ENCODE measurements at places on chromosomes 4 and X.

DNA sequence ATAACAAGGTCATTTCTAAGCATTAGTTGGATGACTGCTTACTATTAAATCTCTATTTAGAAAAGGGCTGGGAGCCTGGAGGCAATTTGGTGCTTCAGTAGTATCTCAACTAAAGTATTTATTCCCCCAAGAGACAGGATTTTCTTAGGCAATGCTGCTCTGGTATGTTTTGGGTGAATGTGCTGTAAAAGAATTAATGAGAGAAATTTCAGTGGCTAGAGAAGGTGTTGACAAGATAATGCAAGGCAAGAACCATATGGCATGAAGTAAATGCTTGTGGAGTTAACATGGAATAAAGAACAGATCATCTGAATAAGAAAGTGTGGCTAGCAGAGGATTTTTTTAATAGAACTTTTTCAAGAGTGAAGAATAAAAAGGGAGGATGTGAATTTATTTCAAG, 3.9 kb downstream of the CYP2U1 start:
- no peak for DNase-seq

DNA sequence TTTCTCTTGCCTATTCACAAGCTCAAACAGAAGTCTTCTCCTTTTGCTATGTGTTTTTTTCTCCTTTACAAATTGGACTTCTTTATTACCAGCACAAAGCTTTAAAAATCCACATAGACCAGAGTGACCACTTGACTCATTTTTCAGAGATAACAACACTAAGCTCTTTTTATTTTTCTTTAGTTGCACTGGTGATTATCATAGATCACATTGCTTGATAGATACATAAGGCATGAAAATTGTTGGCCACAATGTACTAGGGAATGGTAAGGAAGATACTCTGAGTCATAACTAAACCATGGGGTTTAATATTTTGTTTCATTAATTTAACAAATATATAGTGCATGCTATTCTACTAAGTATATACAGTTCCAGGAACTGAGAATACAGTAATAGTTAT, 159.0 kb downstream of the GASK1B start:
- no peak for DNase-seq

DNA sequence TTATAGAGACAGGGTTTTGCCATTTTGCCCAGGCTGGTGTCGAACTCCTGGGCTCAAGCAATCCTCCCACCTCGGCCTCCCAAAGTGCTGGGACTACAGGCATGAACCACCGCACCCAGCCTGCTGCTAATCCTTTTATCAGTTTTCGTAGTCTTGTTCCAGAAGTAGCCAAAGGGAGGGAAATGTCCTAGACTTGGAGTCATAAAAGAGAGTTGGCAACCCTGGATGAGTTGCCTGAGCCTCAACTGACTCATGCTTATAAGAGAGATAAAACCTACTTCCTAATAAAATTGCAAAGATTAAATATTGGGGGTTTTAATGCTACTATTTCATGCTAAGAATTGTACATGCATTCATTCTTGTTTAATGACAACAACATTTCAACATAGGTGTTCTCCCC, 44.3 kb downstream of the CD40LG start:
- no peak for DNase-seq

- DNase-seq = no peak
These were observed 117.5 kb downstream of the SORCS2 start for GRCh38 chr4:7309636-7310390.

- peak; percentile 84 for DNase-seq
These were observed at the start of gene TMEM150C for GRCh38 chr4:82561786-82562563. Gene TMEM150C (minus strand): TSS chr4:82561988. CDS start chr4:82504657, 57,331 bp downstream.

DNA sequence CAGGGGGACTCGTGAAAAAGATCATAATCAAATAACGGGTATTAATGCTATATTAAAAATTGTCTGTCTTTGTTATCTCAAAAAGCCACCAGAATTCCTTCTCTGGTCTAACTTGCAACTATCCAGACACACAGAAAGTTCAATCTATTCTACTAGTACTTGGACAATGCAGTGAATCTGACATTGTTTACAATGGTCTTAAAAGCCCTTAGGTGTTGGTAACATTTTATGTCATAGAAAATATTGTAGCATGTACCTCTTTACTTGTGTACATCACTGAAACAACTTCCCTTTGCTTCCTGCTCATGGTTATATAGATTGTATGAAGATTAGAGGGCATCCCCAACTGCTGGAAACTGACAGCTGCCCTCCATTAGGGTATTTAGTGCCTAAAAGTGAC, 71.1 kb upstream of the PPP3CA start:
- no peak for DNase-seq

DNA sequence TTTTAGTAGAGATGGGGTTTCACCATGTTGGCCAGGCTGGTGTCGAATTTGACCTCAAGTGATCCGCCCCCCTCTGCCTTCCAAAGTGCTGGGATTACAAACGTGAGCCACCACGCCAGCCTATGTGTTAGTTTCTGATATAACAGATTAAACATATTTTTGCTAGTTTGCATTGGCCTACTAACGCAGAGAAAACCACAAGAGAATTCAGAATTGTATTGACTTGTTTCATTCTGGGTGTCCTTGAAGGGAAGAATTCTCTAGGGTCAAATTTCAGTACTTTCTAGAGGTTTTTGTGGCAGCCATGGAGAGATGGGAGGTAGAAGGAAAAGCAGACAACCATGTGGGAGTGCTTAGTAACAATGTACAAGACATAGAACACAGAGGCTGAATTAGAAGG, 46.1 kb upstream of the BMPR1B start:
- DNase-seq = no peak

GRCh38 chrX:137428766-137429591, 136.9 kb upstream of the ZIC3 start:
- DNase-seq = no peak

DNA sequence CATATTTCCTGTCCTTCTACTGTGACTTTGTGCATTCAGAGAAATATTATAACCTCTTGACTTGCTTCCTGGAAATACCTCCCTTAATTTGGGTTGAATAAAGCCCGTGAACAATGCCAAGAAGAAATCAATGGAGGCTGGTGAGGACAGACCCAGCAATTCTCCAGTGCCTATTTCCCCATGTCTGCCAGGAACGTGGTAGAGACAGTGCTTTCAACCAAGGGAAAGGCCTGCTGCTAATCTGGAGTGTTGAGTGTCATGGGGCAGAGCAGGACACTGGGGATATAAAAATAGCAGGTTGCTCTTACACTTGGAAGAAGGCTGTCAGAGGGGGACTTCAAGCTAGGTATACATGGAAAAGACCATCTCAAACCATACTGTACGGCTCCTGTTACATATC, 19.9 kb downstream of the TSC22D3 start:
- no peak for DNase-seq

DNA sequence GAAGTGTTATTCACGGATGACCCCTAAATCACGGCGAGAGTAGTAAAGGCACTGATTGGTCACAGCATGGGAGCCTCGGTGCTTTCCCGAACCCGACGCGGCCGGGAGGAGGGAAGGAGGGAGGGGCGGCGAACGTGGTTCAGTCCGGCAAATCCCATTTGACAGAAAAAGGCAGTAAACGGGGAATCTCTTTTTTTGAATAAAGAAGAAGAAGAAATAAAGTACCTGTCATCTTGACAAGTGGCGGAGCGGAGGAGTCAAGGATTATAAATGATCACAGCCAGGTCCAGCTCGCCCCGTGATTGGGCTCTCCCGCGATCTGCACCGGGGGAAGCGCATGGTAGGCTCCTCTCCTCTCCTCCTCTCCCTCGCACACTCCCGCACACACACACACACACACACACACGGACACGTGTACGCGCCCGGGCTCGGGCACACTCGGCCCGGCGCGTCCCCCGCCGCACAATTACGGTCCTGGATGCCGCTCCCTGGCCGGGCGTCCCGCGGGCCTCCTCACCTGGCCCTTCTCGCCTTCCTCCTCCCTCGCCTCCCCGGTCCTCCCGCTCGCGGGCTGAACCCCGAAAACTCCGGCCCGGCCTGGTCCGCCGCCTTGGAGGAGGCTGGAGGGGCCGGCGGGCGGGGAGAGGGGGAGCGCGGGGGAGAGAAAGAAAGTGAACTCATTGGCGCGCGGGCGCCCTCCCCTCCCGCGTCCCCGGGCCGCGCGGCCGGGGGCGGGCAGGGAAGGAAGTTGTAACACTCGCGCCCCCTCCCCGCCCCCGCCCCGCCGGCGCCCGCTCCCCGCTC, 99.2 kb upstream of the TENM3 start:
- DNase-seq = peak; percentile 91

DNA sequence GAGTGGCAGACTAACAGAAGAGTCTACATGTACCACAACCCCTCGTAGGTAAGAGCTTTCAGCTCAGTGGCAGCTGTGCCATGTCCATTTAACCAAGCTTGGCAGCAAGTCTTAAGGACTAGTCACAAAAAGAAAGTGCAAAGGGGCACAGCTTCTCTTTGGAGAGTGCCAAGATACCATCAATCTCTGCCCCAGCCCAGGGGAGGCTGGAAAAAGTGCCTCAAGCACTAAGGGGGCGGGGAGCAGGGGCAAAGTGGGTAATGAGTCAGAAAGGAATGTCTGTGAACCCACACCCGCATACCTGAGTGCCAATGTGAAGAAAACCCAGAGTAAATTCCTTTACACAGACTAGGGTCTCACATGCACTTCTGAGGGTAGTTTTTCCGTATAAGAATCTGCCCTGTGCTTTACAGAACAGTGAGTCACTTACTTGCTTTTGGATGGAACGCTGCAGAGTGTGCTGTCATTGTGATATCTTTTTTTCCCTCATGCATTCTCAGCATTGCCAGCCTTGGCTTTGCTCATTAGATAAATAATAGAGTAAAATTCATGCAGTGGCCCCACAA, 219.8 kb downstream of the ZNF674 start:
- no peak for DNase-seq

DNA sequence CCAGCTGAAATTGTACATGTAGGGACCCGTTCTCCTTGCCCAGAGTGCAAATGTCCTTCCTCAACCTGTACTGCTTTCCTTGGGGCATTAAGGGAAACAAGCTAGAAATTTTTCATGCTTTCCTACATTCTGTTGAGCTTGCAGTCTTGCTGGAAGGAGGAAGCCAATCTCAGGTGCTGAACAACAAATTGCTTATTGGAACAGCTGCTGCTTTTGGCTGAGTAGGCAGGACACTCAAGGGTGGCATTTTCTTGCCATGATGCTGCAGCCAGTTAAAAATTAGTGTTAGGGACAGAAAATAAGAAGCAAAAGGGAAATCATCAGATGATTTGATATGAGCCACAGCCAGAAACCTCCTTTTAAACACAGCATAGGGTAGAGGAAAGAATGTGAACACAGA, 223.7 kb downstream of the QDPR start:
- DNase-seq = no peak

- no peak for DNase-seq
These were observed 78.5 kb downstream of the SCLT1 start for GRCh38 chr4:129014566-129015509.

- no peak for DNase-seq
These were observed 177.7 kb downstream of the ADAMTS3 start for GRCh38 chr4:72391281-72391680.
